ENCODE measurements at places on chromosomes 5 and 9.

DNA sequence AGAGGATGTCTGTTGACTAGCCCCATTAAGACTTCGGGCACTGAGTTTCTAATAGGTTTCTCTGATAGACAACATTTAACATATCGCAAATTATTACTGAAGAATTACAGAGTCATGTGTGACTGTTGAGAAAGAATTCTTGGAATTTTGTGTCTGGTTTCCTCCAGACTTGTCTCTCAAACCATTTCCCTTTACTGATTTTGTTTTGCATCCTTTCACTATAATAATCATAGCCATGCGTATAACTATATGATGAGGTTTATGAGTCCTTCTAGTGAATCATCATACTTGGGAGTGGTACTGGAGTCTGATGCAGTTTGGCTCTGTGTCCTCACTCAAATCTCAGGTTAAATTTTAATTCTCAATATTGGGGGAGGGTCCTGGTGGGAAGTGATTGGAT is 27.0 kb downstream of the ZNF169 start:
- DNase-seq, result no peak

GRCh38 chr9:87869082-87869481 is 13.6 kb upstream of the SPATA31E1 start:
- DNase-seq, result no peak

- DNase-seq, result no peak
Measured at GRCh38 chr5:132027027-132027426, 15.6 kb upstream of the ACSL6 start.

GRCh38 chr5:147691130-147691529 is 91.4 kb downstream of the JAKMIP2 start:
- no peak for DNase-seq

- no peak for DNase-seq
Measured at GRCh38 chr5:62167561-62168057, 138.4 kb upstream of the KIF2A start.

- no peak for DNase-seq
Measured at GRCh38 chr5:12330993-12331588, 426.8 kb upstream of the CTNND2 start.

DNA sequence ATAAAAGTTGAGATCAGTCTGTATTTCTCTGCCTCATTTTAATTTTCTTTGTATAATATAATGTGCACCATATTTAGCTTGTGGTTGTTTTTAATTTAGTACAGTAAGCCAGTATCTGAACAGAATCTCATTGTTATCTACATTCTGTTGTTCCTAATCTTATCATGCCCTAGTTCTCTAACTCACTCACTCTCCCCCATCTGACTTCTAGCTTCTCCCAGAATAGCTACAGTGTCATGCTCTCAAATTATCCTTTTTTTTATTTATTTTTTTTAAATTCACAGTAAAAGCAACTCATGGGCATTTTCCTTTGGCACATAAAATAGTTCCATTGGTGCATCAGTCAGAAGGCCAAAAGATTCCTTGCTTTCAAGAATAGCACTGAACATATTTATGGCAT is 156.6 kb downstream of the TRPM3 start:
- DNase-seq, result no peak

GRCh38 chr5:119355685-119356611 is at the start of gene TNFAIP8:
Gene TNFAIP8, plus strand, starts transcription at chr5:119356019. Its CDS starts 72 bp downstream, at chr5:119356091.
- no peak for DNase-seq

- no peak for DNase-seq
Measured at GRCh38 chr5:111973961-111974360, 217.0 kb upstream of the NREP start.

- no peak for DNase-seq
Measured at GRCh38 chr9:37931592-37931991, 27.7 kb upstream of the SLC25A51 start.

- no peak for DNase-seq
Measured at GRCh38 chr9:131700765-131701435, 39.0 kb downstream of the RAPGEF1 start.

GRCh38 chr9:10855847-10856246 is 243.0 kb upstream of the PTPRD start:
- DNase-seq, result no peak

DNA sequence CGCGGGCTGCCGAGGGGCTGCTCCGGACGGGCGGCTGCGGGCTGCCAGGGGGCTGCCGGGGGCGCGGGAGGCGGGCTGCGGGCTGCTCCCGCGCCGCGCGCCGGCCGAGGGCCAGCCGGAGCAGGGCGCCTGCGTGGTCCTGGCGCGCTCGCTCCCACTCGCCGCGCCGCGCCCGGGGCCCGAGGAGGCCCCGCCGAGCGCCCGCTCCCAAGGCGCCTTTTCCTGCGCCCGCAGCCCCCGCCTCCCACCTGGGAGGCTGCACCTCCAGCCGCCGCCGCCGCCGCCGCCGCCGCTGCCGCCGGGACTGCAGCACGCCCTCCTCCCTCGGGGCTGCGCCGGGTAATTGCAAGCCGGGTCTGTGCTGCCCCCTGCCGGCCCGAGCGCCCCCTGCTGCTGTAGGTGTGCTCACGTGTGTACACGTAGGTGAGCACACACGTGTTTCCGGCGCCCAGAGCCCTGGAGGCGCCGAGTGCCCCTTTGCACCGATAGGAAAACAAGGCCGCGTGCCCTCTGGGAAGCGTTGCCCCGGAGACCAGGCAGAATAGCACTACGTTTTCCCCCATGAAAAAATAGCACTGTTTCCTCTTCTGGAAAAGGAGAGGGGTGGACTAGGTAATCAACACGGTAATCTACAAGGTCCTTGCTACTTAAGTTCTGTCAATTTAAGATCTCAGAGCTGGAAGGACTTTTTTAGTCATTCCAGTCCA is at the start of gene EPB41L4B:
EPB41L4B (minus strand) TSS at position 318 of the 707 bp plus-strand sequence. CDS start 613 bp downstream, outside the sequence.
- DNase-seq, result peak; percentile 53

GRCh38 chr5:78597974-78598371 is 50.6 kb downstream of the LHFPL2 start:
- no peak for DNase-seq

GRCh38 chr9:34072868-34073590 is 24.3 kb upstream of the UBAP2 start:
- no peak for DNase-seq

DNA sequence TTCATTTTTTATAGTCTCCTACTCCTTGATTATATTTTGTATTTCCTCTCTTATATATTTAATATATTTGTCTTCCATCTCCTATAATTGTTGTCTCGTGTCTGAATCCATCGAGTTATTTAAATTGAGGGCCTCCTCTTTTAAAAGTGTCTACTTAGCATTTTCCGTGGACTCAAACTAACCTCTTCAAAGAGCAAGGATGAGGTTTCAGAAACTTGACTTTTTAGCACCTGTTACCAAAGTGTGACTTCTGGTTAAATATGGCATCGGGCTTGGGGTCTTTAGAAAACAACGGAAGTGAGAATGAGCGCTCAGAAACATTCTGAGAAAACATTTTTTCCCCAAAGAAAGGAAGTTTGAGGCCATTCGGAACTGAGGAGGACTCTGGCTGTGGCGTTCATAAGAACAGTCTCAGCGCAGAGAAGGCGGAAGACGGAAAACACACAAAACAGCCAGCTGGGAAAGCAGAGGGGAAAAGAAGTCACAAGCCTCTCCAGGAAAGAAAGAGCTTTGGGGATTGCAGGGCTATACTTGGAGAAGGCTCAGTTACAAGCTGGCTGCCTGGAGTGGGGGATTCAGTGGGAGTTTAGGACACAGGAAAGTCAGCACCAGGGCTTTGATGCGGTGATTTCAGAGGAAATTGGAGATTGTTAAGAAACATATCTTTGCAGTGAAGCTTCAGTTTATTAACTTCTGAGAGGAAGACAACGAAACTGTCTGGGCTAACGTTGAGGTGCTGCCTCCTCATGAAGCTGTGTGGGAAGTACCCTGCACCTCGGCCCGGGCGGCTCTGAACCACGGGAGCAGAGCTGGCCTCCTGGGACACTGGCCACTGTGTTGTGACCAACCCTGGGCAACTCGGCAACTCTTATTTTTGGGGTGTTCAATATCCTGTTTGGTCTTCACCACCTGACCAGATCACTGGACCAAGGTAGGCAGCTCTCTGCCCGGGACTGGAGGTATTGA is 25.1 kb upstream of the IRX2 start:
- DNase-seq, result no peak

DNA sequence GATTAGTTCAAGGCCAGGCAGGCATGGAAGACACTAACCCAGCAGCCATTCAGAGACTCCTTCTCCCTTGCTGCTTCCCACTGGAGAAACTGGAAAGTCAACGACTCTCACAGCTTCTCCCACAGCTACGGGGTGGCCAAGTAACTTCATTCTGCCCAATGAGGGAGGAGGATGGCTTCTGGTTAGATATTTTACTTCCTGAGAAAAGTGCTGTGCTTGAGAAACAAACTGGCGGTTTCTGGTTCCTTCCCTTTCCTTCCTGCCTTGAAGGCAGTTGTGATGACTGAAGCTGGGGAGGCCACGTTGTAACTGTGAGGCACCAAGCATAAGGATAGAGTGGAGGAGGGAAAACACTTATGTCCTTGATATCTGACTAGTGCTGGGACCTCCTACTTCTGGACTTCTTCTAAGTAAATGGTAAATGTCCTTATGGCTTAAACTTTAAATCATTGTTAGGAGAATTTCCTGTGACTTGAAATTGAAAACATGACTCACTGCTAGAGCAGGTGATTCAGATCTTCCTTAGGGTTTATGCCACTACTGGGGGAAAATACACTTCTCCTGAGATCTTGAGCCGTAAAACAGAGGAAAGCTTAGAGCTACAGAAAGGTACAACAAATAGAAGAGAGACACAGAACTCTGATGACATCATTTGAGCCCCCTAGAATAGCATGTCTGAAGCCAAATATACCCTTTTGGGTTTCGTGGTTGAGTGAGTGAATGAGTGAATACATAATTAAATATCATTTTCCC is 3.1 kb upstream of the GNPDA1 start:
- peak; percentile 41 for DNase-seq

DNA sequence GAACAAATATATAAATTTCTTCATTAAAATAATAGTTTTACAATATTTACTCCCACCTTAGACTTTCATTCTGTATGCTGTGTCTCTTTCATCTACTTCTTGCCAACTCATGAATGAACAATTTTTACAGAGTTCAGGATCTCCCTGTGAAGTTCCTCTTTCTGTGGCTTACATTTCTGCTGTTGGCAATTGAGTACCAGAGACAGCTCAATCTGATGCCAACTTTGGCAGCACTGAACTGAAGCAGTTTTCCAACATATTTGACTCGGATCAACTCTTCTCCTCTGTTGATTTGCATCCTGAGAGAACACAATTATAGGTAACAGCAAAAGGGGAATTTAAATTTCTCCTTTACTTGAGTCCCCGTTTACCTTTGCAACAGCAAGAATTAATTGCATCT is 1262.2 kb downstream of the EFNA5 start:
- no peak for DNase-seq

- no peak for DNase-seq
Measured at GRCh38 chr9:14395317-14396082, 81.6 kb upstream of the NFIB start.

GRCh38 chr9:121154782-121155181 is 46.9 kb downstream of the RAB14 start:
- no peak for DNase-seq

GRCh38 chr5:133565993-133566392 is 46.3 kb downstream of the FSTL4 start:
- no peak for DNase-seq

DNA sequence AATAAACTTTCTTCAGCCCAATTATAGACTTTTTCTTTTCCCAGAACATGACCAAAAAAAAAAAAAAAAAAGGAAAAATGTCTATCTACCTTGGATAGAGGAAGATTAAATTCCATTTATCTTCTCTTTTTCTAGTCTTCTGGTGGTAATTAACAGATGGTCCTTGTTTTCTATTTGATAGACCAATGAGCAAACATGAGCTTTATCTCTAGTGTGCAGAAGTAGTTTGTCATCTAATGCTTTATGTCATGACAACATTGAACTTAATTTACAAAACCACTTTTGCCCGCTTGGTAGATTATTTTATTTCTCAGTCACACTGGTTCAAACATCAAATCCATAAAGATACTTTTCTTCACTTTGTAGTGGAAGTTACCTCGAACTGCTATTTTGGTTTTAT is 69.5 kb upstream of the ELL2 start:
- no peak for DNase-seq

- DNase-seq, result no peak
Measured at GRCh38 chr5:59598547-59598874, 295.0 kb downstream of the PDE4D start.

- no peak for DNase-seq
Measured at GRCh38 chr5:130290219-130290618, 386.0 kb downstream of the CHSY3 start.

- DNase-seq, result no peak
Measured at GRCh38 chr5:150321784-150322183, 19.1 kb upstream of the ARSI start.

DNA sequence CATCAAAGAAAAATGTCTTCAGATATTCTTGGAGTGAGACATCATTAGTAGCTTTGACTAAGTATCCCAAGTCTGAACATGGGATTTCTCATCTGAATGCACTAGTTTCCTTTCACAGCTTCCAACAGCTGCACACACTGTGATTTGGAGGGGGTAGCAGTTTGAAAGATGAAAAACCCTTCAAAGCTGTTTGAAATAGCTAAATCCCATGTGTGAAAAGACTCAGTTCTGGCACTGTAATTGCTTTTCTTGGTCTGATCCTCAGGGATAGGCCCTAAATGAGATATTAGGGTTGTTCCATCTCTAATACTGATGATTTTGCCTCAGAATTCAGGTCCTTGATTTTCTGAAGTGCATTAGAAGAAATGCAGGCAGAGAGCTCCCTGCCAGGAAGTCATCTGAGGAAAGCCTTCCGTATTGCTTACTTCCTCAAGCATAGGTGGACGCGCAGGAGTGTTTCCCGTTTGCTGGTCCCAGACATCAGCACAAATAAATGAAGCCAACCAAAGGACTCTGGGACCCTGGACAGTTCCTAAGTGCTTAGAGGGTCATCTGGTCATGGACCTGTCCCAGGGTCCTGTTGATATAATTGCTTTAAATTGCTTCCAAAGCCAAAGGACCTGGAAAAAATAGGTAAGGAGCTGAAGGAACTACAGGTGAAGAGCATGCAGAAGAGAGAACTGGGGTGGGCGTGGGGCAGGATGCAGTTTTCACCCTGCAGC is 25.6 kb upstream of the FRMPD1 start:
- no peak for DNase-seq

DNA sequence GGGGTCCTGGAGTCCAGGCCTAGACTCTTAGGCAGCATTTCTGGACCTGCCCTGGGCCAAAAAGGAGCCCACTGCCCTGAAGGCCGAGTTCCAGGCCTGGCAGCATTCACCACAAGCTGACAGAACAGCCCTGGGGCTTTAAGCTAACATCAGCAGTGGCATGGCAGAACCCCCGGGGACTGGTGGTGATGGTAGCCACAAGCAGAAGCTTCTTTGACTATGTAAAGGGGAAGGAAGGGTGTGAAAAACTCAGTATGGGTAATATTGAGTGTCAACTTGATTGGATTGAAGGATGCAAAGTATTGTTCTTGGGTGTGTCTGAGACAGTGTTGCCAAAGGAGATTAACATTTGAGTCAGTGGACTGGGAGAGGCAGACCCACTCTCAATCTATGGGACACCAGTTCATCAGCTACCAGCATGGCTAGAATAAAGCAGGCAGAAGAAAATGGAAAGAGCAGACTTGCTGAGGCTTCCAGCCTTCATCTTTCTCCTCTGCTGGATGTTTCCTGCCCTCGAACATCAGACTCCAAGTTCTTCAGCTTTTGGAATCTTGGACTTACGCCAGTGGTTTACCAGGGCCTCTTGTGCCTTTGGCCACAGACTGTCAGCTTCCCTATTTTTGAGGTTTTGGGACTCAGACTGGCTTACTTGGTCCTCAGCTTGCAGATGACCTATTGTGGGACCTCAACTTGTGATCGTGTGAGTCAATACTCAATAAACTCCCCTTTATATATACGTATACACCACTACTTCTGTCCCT is 661.0 kb upstream of the C9orf72 start:
- no peak for DNase-seq

GRCh38 chr5:36438765-36439561 is 137.3 kb upstream of the RANBP3L start:
- no peak for DNase-seq

GRCh38 chr5:53557386-53557785 is 3.1 kb upstream of the NDUFS4 start:
- DNase-seq, result no peak

All from immature natural killer cell (primary cell).